Renal cortex interstitium (tissue), 15 donors: ENCODE measurements at places on chromosomes 16 and 17.

DNA sequence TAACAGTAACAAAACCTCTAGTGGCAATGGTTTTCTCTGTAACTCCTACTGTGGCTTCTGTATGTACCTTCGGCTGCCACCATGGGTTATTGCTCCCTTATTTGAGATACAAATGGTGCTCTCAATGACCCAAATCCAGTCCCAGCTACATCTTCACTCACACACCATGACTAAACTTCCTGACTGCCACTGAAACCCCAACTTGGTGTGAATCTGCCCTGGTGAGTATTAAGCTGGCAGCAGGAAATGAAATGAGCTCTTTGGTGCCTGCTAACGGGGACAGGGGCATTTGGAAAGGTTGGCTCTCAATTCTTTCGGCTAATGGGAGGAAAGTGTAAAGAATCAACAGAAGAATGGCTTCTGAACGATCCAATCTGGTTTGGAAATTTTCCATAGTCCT lies 7.5 kb upstream of the SLC35B1 start:
- no peak for DNase-seq

GRCh38 chr17:67959510-67959909 lies 36.8 kb downstream of the C17orf58 start:
- no peak for DNase-seq

GRCh38 chr16:9408297-9408878 lies 316.9 kb downstream of the HAPSTR1 start:
- DNase-seq = no peak

GRCh38 chr16:89458967-89459366 lies 31.4 kb downstream of the ANKRD11 start:
- no peak for DNase-seq

DNA sequence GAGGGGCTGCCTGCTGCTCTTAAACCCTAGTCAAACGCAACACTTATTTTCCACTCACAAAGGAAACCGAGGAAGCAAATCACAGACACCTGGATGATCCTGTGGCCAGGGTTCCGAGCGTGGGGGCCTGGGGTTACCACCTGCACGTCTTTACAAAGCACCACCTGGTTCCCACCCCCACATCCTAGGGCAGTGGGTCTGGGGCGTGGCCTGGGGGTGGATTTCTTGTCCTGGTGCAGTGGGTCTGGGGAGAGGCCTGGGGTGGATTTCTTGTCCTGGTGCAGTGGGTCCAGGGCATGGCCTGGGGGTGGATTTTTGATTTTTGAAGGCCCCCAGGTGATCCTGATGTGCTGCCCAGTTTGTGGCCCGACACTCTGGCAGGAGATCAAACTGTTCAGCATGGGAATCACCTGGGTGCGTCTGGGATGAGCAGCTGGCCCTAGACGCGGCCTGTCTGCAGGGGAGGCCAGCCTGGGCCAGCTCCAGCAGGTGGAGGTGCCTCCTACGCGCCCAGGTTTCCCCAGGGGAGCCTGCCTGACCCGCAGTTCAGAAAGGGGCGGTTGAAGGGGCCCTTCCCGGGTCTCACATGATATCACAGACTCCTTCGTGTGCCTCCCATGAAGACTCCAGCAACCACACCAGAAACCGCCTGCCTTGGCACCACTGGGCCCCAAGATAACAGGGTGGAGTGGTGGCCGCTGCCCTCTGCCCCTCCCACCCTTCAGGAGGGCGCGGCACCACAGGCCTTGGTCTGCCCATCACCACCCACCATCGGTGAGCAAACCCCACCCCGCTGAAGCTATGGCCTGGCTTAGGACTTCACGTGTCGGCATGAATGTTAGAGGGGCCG lies 6.3 kb downstream of the HAGH start:
- no peak for DNase-seq

- DNase-seq = no peak
Observed at GRCh38 chr16:24571096-24571495, 31.7 kb downstream of the RBBP6 start.
